ENCODE measurements at places on chromosomes 1 and 21.

- no peak for DNase-seq
These were observed 24.2 kb downstream of the OLFML3 start for GRCh38 chr1:114003431-114003830.

DNA sequence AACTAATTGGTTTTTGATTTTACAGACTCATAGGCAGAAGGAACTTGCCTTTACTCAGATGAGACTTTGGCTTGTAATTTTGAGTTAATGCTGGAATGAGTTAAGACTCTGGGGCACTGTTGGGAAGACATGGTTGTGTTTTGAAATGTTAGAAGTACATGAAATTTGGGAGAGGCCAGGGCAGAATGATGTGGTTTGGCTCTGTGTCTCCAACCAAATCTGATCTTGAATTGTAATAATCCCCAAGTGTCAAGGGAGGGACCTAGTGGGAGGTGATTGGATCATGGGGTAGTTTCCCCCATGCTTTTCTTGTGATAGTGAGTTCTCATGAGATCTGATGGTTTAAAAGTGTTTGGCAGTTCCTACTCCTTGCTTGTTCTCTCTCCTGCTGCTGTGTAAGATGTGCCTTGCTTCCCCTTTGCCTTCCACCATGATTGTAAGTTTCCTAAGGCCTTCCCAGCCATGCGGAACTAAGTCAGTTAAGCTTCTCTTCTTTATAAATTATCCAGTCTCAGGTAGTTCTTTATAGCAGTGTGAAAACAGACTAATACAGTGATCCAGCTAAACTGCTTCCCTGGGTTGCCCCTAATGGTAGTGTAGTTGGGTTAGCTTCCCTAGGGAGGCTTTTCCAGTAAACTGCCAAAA, 10.2 kb downstream of the CPT2 start:
- DNase-seq = no peak

DNA sequence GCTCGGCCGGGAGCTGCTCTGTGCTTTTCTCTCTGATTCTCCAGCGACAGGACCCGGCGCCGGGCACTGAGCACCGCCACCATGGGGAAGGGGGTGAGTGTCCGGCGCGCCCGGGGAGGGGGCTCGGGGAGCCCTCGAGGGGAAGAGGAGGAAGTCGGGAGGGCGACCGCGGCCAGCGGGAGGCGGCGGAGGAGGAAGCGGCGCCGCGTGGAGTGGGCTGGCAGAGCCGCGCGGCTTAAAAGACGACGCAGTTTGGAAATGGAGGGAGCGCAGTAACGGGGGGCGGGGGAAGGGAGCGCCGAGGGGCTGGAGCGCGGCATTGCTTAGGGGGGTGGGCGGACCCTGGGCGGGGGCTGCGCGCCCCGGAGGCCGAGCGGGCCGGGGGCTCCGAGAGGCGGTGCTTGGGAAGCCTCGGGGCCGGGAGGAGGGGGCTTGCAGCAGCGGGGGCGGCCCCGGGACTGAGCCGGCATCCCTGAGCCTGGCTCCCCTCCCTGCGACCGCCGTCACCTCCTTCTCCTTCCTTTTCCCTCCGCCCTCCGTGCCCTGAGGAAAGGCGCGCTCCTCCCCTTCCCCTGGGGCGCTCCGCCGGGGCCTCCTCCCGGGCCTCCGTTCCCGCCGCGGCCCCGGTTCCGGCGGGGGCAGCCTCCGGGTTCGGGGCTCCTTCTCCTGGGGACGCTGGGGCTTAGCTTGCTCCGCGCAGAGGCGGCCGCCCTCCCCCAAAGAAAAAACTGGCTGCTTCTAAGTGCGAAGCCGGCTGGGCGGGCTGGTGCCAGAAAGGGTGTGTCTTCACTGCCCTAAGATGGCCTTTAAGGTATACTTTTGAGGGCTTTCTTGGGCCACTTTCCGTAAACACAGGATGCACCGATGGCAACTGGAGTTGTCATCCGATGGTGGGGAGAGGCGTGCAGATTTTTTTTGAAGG, 648 bp downstream of the ATP1A1 start:
- DNase-seq = peak; percentile 61

- DNase-seq = no peak
These were observed 6.0 kb upstream of the AGO1 start for GRCh38 chr1:35876988-35877387.

GRCh38 chr1:210294999-210295745, 33.5 kb upstream of the HHAT start:
- DNase-seq = peak; percentile 14

GRCh38 chr1:221643404-221644144, 98.3 kb downstream of the DUSP10 start:
- DNase-seq = no peak

- peak; percentile 74 for DNase-seq
These were observed 154.8 kb upstream of the RAB4A start for GRCh38 chr1:229116114-229116513.

DNA sequence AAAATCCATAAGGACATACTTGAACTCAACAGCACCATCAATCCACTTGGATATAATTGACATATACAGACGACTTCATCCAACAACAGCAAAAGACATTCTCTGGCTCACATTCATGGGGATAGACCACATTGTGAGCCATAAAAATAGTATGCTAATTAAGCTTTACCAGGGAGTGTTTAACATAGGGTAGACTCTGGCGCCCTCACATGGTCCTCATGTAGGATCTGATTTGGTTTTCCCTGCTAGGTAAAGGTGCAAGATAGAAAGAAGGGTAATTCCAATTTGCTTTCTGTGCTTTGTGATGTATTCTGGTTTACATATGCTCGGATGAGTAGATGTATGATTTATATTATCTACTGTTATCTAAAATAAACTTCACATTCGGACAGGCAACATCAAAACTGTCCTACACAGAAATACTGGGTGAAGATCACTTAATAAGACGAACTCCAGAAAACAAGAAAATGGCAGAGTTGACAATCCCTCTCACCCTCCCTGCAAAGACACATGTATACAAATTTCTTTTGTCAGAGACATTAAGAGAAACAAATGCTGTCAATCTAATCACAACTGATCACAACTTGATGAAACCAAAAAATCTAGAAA, 27.7 kb downstream of the CR1L start:
- DNase-seq = peak; percentile 27

DNA sequence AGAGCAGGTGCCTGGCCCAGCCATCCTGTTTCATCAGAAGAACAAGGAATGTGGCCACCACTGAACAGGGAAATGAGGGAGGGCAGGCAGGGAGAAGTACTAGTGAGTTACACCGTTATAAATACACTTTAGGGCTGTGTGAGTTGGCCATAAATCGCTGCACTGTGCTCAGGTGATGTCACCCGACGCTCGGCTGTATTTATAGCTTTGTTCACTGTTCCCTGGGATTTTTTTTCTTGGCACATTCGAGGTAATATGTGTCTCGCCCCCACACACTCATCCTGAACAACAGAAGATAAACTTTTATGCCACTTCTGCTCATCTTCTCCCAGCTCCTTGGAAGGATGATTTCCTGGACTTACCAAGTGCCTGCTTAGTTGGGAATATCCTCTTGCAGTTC, 9.0 kb upstream of the KIRREL1 start:
- DNase-seq = no peak

DNA sequence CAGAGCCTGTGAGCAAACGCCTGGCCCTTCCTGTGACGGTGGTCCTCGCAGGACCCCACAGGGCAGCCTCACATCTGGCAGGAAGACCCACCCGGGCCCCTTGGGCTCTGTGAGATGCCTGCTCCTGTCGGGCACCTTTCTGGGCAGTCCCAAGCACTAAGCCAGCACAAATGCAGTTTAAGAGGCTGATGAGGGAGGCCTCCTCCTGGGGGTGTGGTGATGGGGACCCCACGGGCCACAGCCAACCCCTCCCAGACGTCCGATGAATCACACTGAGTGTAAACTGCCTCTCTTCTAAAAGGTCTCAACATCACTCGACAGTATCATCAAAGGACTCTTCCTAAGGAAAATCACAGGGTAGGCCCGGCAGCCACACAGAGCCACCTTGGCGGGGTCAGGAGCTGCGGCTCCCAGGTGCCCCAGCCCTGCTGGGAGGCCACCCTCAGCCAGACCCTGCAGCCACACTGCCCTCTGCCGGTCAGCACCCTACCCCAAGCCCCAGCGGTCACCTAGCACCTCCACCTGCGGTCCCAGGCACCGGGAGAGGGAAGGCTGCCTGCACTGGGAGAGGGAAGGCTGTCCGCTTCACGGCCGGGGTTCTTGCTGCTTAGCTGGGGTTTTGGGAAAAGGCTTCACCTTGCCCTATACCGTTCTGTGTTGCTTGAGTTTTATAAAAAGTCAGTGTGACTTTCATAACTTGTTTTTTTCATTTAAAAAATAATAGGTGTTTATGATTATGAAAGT, 3.9 kb upstream of the PRKCZ start:
- peak; percentile 68 for DNase-seq

GRCh38 chr1:93611668-93612067, 70.0 kb downstream of the BCAR3 start:
- no peak for DNase-seq

DNA sequence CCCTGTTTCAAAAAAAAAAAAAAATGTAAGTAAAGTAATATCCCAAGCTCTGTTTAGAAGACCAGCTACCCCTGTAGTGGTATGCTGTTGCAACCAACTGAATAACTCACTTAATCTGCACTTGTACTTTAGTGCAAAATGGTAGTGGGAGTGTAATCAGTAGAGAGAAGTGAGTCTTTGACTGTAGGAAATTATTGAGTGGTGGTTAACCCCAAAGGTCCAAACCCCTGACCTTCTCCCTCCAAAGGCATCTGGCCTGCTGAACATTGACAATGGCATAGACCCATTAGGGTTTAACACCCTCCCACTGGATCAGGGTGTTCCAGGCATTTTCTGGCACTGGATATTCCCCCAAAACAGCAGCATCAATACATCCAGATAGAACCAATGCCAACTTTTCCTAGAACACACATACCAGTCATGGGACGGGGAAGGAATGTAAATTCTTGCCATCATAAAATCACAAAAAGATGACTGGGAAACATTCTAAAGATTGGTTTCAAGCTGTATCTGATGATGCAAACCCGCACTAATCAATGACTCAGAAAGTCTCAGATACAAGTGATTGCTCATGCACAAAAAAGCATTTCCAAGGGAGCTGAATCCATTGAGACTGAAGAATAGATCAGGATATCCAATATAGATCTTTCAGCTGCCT, 110.3 kb downstream of the MRPL39 start:
- DNase-seq = no peak

DNA sequence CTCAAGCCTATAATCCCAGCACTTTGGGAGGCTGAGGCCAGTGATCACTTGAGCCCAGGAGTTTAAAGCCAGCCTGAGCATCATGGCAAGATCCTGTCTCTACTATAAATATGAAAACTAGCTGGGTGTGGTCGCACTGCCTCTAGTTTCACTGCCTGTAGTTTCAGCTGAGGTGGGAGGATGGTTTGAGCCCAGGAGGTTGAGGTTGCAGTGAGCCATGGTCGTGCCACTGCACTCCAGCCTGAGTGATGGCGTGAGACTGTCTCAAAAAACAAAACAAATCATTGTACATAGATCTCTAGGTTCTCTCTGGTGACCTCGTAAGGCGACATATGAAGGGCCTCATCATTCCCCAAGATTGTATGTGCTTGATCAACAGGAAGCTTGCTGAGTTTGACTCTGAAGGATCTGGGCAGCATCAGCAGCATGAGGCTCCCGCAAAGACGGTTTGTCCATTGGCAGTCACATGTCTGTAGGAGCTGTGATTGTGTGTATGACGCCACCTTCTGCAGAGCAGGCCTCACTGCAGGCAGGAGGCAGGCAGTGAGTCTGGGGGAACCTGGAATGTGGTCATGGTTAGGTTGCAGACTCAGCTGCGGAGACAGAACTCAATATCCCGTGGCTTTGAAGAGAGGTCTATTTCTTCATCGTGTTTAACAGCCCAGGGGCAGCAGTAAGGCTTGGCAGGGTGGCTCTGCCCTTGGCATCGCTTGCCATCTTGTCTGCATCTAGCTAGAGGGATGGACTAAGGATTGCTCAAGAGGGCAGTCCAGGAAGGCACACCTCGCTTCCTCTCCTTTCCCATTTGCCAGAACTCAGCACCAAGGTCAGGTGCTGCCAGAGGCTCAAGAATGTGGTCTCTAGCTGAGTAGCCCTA, 14.0 kb downstream of the ATP5PO start:
- DNase-seq = peak; percentile 23

DNA sequence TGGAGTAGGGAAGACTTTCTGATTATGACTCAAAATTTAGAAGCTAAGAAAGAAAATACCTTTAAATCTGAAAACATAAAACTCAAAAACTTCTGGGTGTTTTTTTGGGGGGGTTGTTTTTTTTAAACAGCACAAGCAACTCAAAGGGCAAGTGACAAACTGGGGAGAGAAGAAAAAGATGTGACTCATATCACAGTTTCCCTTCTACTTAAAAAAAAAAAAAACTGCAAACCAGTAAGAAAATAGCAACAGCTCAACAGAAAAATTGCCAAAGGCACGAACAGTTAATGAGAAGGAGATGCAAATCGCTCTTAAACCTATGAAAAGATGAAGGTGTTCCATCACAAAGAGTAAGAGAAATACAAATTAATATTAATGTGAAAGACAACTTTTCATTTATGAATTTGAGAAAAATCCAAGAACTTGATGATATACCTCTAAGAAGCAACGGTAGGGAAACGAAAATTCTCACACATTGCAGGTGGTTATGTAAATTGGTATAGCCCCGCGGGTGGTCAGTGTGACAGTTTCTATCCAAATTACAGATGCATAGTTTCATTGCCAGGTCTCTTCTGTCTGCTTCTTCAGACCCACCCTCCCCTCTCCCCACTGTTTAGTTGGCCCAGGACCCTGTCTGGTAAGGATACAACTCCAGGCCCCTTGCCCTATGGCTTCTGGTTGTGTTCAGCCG, 9.0 kb downstream of the IFNAR2 start:
- DNase-seq = no peak

All from mucosa of gallbladder (tissue), 1 donor.